HFFc6 (cell line): ENCODE measurements at places on chromosomes 5 and 9. TPM values are rescaled to one million over a fixed set of nuclear protein-coding genes. Genes with fewer than 3 reads are reported as not detected.

DNA sequence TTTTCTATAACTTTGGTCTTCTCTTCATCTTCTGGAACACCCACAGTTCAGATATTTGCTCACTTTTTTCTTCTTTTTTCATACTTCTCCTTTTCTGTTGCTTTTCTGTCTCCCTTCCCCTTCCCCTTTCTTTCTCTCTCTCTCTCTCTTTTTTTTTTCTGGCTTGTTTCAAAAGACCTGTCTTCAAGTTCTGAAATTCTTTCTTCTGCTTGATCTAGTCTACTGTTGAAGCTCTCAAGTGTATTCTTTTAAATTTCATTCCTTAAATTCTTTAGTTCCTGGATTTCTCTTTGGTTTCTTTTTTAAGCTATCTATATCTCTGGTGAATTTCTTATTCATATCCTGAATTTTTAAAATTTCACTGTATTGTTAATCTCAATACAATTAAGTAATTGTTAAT, 11.2 kb downstream of the ALG2 start:
- no peak overlapping the region for H3K27ac ChIP-seq
- no peaks in the 10 kb centered on the region for H3K4me1 ChIP-seq
- peaks cover 3% of the 10 kb centered on the region for H3K27me3 ChIP-seq
- peaks cover 10% of the 10 kb centered on the region for H3K36me3 ChIP-seq

GRCh38 chr5:78751872-78752271, 103.3 kb upstream of the LHFPL2 start:
- DNase-seq = no peak
- H3K27ac ChIP-seq = no peak overlapping the region
- no peak overlapping the region for H3K4me3 ChIP-seq
- H3K27me3 ChIP-seq = peaks cover 7% of the 10 kb centered on the region

DNA sequence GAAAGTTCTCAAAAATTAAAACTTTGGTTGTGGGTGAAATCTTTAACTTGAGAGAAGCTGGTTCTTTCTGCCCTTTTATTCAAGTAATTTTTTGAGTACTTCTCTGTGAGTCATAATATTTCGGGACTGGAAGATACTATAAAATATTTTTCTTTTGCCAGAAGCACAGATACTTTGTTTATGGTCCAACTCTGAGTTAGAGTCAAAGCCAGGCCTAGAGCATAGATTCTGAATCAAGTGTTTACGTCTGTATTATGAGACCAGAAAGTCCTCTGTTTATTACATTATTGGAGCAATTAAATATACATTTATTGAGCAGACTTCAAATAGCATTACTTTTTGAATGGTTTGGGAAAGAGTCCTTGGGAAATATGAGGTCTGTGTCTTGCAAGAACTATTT, 187.9 kb downstream of the FER start:
- no peak for DNase-seq
- H3K36me3 ChIP-seq = peaks cover 20% of the 10 kb centered on the region
- no peaks in the 10 kb centered on the region for H3K27me3 ChIP-seq
- H3K4me3 ChIP-seq = no peak overlapping the region

GRCh38 chr9:137025517-137025966, 2.5 kb downstream of the ABCA2 start:
- H3K4me3 ChIP-seq = no peak overlapping the region
- no peaks in the 10 kb centered on the region for H3K36me3 ChIP-seq
- DNase-seq = no peak
- 0 out of 2 replicates have a peak, but pooled peaks cover 5% of the 10 kb centered on the region for H3K4me1 ChIP-seq

The OLFML2A gene
- 0.35 to 0.99 TPM (median 0.57 TPM) in 3 replicates for total RNA-seq
